ENCODE measurements at places on chromosomes 6 and 20.
A peak's percentile ranks its signal among the peaks of the same experiment; 100 is the strongest.

DNA sequence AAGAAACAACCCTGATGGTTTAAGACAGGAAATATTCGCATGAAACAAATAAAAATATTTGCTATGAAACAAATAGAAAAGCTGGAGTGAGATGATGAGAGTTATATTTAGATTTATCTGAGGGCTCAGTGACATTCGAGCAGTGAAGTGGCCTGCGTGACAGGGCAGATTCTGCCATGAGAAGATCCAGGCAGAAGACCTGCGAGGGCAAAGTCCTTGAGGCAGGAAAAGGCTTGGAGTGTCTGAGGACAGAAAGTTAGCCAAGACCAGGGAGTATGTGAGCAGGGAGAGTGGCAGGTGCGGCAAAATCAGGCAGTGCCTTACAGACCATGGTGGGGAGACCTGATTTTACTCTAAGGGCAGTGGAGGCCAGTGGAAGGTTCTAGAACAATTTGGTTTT, 66.9 kb upstream of the RIN2 start:
- no peak for DNase-seq

DNA sequence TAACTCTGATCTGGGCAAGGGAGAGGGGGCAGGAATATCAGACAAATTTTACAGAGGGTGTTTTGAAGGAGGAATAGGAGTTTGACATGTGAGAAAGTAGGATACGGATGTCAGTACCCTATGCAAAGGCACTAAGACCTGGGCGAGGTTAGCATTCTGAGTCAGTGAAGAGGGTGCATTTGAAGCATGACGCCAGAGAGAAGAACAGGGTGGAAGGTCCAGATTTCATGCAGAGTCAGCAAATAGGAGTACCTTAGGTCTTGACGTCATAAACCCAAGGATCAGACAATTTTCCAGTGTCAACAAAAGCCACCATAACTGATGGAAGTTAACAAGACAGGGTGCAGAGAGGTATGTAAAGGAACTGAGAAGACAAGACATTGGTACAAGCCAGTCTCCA, 839.2 kb downstream of the KIF16B start:
- DNase-seq: no peak

DNA sequence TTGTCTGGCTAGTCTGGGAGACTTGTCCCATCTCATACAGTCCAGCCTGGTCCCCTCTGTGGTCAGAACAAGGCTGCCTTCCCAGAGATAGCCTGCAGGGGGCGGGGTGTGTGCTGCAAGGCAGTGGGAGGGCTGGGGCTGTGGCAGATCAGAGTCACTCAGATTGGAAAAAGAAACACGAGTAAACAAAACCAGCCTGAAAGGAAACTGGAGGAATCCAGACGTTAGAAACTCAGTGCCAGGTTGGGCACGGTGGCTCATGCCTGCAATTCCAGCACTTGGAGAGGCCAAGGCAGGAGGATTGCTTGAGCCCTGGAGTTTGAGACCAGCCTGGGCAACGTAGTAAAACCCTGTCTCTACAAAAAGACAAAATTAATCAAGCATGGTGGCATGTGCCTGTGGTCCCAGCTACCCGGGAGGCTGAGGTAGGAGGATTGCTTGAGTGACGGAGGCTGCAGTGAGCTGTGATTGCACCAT, 20.2 kb downstream of the LEMD2 start:
- DNase-seq: peak; percentile 92

DNA sequence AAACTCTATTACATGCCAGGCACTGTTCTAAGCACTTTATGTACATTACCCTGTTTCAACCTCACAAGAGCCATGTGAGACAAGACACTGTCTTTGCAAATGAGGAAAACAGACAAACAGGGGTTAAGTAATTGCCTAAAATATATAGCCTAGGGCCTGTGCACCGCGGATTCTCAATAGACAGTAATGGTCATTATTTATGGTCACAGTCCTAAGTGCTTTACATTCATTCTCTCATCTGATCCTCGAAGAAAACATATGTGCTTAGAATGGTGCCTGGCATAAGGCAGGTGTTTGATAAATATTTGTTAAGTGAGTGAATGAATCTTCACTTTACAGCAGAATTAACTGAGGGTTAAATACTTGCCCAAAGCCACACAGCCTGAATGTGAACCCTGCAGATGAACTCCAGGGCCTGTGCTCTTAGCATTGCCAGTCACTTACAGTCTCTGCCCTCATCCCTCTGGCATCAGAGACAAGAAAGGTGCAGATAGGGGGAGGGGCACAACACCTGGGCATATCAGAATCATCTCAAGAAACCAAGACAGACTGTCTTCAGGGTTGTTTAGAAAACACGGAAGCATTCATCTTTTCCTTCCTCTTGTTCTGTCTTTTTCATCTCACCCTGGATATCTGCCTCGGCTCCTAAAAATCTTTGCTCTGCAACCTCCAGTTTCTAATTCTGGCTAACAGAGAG, 92.8 kb upstream of the SASH1 start:
- DNase-seq: no peak

- DNase-seq: no peak
These were observed 20.5 kb downstream of the JPH2 start for GRCh38 chr20:44166477-44166876.

- peak; percentile 11 for DNase-seq
These were observed 60.1 kb upstream of the LRRC1 start for GRCh38 chr6:53734473-53735299.

DNA sequence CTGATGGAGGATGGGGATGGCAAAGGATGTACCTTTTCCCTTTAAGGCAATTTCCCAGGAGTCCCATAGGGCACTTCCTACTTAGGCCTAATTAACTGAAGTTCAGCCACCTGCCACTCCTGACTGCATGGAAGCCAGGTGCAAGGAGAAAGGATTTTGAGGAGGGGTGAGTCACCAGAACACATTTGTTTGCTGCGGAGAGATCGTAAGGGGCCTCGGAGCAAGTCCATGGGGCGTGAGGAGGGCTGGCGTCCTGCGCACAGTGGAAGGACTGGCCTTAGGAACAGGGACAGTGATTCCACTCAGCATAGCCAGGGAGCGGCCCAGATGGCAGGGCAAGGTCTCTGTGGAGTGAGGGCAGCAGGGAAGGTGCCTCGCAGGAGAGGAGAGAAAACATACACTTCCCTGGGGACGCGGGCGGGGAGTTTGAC, 11.8 kb upstream of the MAP1LC3A start:
- DNase-seq: no peak

- no peak for DNase-seq
These were observed 53.8 kb downstream of the PHF3 start for GRCh38 chr6:63689421-63689820.

DNA sequence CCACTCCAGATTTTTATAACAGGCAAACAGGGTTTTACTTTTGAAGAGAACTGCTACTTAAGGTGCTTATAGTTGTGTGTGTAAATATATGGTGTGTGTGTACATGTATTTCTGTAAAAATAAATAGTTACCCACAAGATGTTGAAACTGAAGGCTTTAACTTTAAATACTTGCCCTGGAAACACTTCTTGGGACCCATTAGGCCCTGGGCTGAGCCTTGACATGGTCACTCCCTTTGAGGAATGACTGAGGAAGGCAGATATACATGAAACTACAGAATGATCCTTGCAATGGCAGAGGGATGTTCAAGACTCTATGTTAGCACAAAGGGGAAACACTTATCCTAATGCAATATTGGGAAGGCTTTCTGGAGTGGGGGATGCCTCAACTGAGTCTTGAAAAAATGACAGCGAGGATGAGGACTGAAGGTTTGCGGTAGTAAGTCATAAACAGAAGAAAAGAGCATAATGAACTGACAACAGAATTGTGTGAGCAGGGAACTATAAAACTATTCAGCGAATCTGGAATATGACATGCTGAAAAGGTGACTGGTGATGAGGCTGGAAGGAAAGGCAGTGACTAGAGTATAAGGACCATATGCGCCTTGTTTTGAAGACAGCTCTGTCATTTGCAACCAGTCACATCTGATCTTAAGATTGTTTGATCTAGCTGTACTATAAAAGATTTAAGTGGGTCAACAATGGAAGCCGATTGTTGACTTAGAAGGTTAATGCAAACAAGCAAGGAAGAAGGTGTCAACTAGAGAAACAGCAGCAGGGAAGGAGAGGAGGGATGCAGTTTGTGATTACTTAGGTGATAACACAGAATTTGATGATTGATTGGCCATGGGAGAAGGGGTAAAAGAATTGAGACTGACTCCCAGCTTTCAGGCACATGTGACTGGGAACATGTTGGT, 64.4 kb upstream of the COL21A1 start:
- DNase-seq: no peak

DNA sequence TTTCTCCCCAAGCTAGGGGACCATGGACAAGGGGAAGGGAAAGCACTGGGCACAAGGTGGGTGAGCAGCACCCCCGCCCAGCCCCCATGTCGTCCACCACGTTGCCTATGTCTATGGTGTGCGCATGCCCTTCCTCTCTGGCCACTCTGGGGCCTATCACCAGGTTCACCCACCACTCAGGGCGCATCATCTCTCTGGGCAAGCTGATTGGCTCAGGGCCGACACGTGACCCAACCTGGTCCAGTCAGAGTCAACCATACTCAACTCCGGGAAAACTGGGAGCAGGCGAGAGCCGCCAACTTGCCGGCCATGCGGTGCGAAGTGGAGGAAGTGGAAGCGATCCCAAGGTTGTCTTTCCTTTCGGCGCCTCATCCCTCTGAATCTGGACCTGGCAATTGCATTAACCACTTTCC, 25.9 kb downstream of the ACSS1 start:
- peak; percentile 41 for DNase-seq

GRCh38 chr20:35200267-35200666, 26.2 kb upstream of the MMP24 start:
- no peak for DNase-seq

GRCh38 chr6:139977887-139978332, 603.5 kb upstream of the CITED2 start:
- no peak for DNase-seq

DNA sequence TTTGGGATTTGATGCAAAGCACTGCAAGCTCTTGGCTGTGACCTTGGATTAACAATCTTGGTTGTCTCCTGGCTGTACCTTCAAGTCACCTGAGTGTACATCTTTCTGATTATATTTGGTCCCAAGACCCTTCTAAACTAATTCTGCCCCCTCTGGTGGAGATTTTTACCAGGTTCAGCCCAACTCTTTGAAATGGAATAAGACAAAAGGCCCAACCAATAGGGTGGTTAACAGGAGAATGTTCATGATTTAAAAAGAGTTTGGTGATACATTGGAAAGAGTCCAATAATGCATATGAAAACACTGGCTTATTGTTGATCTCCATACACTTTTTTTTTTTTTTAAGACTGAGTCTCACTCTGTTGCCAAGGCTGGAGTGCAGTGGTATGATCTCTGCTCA, 77.5 kb upstream of the CD83 start:
- no peak for DNase-seq

DNA sequence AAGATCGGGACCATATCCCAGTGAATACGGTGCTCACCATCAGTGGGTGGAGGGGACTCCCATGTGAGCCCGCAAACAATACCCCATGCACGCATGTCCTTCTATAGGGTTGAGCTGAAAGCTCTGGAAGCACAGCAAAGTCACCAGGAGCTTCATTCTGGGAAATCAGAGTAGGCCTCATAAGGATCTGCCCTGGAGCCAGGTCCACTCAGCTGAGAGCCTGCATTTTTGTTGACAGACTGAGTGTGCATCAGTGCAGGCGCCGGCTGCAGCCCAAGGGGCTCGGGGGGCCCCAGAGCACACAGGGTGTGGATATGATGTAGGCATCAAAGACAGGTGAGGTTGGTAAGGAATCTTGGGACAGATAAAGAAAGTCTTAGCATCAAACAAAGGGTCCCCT, 79.8 kb upstream of the CD93 start:
- no peak for DNase-seq

GRCh38 chr6:4322846-4323309, 187.5 kb upstream of the ECI2 start:
- DNase-seq: no peak

DNA sequence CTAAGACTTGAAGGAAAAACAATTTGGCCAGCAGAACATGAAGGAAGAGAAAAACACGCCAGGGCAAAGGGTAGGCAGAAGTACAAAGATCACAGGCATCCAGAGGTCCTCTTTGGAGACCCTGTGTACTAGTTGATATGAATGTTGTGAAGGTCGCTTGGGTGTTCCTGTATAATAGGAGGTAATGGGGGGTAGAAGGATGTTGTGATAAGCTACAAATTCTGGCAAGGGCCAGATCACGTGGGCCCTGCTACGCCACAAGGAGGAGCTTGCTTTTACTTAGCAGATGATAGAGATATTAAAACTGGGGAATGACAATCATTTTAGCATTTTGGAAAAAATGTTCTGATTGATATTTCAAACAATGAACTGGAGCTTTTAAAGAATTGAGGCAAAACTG, 878 bp upstream of the HLA-DMA start:
- no peak for DNase-seq

DNA sequence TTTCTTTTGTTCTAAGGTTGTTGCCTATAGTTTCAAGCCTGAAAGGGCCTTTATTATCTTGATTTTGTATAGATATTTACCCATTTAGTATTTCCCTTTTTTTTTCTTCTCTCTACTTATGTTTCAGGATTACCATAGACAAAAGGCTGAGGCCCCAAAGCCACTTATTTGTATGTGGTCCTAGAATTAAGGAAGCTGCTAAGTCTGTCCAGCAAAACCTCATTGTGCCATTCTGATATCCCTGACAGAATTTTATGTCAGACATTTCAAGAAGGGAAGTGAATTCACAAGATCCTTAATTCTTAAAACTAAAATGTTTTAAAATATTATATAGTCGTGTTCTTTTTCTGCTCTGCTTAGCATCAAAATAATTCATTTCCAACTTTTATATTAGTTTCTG, 6.9 kb downstream of the HAO1 start:
- DNase-seq: no peak

DNA sequence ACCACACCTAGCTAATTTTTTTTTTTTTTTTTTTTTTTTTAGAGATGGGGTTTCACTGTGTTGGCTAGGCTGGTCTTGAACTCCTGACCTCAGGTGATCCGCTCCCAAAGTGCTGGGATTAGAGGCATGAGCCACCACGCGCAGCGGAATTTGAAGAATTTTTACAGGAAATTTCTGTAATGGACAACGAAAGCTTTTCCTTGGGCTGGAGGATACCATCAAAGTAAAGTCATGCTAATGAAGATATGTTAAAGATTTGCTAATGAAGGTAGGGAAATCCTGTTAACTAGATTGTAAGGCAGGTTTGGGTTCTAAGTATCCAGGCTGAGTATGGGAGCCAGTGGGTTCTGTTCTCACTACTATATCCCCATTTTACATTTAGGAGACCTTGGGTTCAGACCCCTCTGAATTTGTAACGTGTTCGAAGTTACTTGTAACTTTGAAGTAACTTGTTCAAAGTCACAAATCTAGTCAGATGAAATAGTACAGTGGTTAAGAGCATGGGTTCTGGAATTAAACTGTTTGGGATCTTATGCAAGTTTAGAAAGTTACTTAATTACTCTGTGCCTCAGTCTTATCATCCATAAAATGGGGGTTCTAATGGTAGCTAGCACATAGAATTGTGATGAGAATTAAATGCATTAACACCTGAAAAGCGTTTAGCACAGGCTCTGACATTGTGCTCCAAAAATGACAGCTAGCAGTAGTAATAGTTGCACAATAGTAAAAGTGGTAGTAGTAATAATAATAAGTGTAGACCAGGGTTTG, 123.4 kb upstream of the GPR6 start:
- DNase-seq: no peak

Data from neural crest cell (in vitro differentiated cells).